ENCODE measurements at places on chromosomes 7 and 10. TPM values are rescaled to one million over a fixed set of nuclear protein-coding genes. Genes with fewer than 3 reads are reported as not detected.

GRCh38 chr7:32892521-32893206 is 1.1 kb upstream of the KBTBD2 start:
- no peaks in the 10 kb centered on the region for H3K36me3 ChIP-seq
- peak; percentile 67 for DNase-seq
- peaks cover 2% of the 10 kb centered on the region for H3K4me1 ChIP-seq
- H3K4me3 ChIP-seq = peak overlapping the region; percentile 86
- peak overlapping the region; percentile 92 for H3K27ac ChIP-seq
- H3K27me3 ChIP-seq = no peaks in the 10 kb centered on the region

UCN3 gene
- not detected for total RNA-seq

- H3K27ac ChIP-seq = no peak overlapping the region
- no peak for DNase-seq
- H3K4me3 ChIP-seq = peak overlapping the region; percentile 38
- peaks cover 50% of the 10 kb centered on the region for H3K27me3 ChIP-seq
- H3K36me3 ChIP-seq = no peaks in the 10 kb centered on the region
Measured at GRCh38 chr10:133334503-133335245, 2.0 kb downstream of the CALY start.

TMEM213 gene
- total RNA-seq = not detected

CACNB2 gene
- total RNA-seq = 0.36 TPM

DNA sequence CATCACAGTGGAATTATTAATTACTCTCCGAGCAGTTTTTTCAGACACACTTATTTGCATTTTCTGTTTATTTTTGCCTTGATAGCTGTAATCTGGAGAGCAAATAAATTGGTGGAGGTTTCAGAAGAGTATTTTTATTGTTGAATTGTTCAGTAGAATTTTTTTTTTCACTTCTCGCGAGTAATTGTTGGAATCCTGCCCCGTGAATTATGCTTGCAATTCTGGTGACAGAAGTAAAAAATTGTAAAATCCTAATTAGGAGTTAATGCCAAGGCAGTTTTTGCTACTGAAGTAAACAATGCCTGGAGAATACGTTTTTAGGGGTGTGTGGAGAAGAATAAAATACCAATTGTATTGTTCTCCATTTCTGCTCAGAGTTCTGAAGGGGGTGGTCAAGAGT is 88.2 kb downstream of the AOAH start:
- no peak overlapping the region for H3K4me3 ChIP-seq
- peaks cover 37% of the 10 kb centered on the region for H3K27me3 ChIP-seq
- no peak overlapping the region for H3K27ac ChIP-seq

- H3K36me3 ChIP-seq = no peaks in the 10 kb centered on the region
- no peak for DNase-seq
- peaks cover 8% of the 10 kb centered on the region for H3K4me1 ChIP-seq
- H3K4me3 ChIP-seq = no peak overlapping the region
Measured at GRCh38 chr10:118730756-118731456, 23.9 kb downstream of the CACUL1 start.

DNA sequence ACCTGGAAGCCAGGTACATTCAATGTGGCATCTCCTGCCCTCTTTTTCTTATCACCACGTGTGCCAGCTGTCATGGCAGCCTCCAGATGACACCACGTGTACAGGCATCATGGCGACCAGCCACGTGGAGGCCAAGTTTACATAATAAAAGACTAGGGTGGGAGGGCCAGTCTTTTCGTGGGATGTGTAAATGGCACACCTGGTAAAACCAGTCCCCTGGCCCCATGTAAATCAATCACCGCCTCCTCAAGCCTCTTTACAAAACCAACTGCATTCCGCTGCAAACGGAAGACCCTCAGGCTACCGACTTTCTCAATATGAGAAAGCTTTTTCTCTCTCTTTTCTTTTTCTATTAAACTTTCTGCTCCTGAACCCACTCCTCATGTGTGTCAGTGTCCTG is 65.1 kb upstream of the PHF14 start:
- no peaks in the 10 kb centered on the region for H3K27me3 ChIP-seq
- H3K4me1 ChIP-seq = no peaks in the 10 kb centered on the region
- no peak overlapping the region for H3K4me3 ChIP-seq
- H3K36me3 ChIP-seq = no peaks in the 10 kb centered on the region
- no peak overlapping the region for H3K27ac ChIP-seq
- DNase-seq = no peak

PALS2 gene
- total RNA-seq = 15.4 TPM

SPDYE5 gene
- total RNA-seq = not detected

DNA sequence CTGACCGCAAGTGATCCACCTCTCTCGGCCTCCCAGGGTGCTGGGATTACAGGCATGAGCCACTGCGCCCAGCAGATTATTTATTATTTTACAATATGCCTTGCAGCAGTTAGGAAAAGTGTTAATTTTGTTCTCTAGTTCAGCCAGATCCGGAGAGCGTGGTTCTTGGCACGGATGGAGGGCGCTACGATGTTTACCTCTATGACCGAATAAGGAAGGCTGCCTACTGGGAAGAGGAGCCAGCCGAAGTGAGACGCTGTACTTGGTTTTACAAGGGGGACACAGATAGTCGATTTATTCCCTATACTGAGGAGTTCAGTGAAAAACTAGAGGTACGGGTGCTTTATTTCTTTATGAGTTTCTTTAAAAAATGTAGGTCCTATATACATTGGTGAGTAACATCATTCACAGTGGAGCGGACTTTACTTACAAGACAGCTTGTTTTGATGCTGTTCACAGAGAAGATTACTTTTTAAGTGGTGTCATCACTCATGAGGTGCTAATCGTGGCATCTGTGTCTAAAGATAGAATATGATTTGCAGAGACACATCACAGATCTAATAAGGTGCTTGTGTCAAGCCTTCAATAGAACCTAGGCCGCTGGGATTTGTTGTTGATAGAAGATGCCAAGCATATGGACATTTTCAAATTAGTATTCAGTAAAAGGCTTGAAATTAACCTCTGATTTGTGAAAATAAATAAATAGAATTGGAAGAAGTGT is 11.6 kb downstream of the SEC23IP start:
- H3K36me3 ChIP-seq = peaks cover 41% of the 10 kb centered on the region
- no peak overlapping the region for H3K4me3 ChIP-seq
- H3K27ac ChIP-seq = no peak overlapping the region
- H3K4me1 ChIP-seq = no peaks in the 10 kb centered on the region
- DNase-seq = no peak

DNA sequence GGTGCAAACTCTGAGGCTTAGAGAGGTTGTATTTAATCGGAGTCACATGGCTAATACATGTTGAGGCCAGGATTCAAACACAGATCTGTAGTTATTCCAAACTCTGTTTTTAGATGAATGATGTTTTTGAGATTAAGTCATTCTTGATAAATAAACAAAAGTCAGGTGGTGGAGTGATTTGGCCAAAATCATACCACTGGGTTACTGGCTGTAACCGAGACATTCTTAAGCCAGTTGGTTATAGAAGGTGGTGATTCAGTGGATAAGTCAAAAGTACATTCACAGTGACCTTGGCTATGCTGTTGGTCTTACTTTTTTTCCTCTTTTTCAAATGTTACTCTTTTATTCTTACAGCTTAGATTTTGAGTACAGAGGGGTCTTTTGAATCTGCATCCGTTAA is 361.4 kb downstream of the KIF20B start:
- peak; percentile 4 for DNase-seq
- H3K4me3 ChIP-seq = no peak overlapping the region
- H3K4me1 ChIP-seq = no peaks in the 10 kb centered on the region
- no peak overlapping the region for H3K27ac ChIP-seq
- H3K27me3 ChIP-seq = no peaks in the 10 kb centered on the region
- H3K36me3 ChIP-seq = no peaks in the 10 kb centered on the region

DNA sequence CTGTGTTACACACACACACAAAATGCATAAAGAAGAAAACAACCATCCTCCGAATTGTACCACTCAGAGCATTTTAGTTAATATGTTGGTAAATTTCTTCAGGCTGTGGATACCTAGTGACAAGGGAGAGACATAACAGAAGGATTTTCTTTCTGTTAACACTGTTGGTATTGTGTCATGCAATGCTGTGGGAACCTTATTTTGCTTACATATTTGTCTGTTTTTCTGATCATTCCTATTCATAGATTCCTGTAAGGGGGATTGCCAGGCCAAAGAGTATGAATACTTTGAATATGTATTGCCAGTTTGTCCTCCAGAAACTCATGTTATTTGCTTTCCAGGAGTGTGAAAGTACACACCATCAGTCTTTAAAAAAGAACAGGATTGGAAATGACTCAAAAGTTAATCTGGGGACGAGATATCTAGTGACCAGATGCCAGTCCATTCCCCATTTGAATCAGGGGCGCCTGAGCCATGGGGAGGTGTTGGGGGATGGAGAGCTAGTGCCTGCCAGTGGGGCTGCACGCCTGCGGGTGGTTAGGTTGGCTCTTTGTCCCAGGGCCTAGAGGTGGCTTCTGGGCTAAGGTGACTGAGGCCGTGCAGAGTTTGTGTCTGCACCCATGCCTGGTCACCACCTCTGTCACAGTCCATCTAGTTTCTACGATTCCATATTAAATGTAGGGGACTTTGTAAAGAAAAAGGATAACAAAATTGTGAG is 142.0 kb downstream of the PTPN20 start:
- H3K27me3 ChIP-seq = no peaks in the 10 kb centered on the region
- DNase-seq = no peak
- no peaks in the 10 kb centered on the region for H3K36me3 ChIP-seq
- no peak overlapping the region for H3K27ac ChIP-seq
- no peak overlapping the region for H3K4me3 ChIP-seq
- peaks cover 9% of the 10 kb centered on the region for H3K4me1 ChIP-seq

TMEM26 gene
- 0.56 TPM for total RNA-seq

DNA sequence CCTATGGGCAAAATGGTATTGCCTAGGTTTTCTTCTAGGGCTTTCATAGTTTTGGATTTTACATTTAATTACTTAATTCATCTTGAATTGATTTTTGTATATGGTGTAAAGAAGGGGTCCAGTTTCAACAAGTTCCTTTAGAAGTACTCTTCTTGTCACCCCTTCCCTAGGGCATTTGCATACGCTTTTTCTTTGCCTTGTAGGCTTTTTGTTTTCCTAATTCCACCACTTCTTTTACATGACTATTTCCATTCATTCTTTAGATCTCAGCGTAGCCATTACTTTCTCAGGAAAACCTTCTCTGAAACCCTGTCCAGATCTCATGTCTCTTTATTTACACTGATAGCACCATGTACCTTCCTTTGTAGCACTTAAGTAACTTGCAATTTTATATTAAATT is 648.6 kb downstream of the XPNPEP1 start:
- H3K36me3 ChIP-seq = no peaks in the 10 kb centered on the region
- H3K4me1 ChIP-seq = peaks cover 5% of the 10 kb centered on the region
- no peaks in the 10 kb centered on the region for H3K27me3 ChIP-seq
- no peak overlapping the region for H3K4me3 ChIP-seq
- DNase-seq = no peak
- no peak overlapping the region for H3K27ac ChIP-seq

DNA sequence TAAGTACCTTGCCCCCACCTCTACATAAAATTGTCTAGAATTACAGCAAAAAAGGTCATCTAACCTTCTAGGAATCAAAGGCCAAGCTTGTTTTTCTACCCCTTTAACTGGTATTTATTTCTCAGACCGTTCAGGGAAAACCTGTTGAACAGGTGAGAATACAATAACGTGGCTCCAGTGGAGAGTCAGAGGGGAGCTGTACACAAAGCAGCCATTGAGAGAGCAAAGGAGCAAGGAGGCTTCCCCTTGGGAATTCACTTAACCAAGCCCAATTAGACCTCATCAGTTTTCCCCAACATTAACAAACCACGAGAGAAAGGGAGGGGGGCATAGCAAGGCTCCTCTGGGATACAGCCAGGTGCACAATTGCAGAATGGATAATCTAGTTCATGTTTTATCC is 101.9 kb downstream of the ELMO1 start:
- no peaks in the 10 kb centered on the region for H3K36me3 ChIP-seq
- H3K27ac ChIP-seq = no peak overlapping the region
- H3K4me1 ChIP-seq = no peaks in the 10 kb centered on the region
- no peak for DNase-seq
- H3K27me3 ChIP-seq = no peaks in the 10 kb centered on the region

VGF gene
- 0.18 TPM for total RNA-seq

GPER1 gene
- 2.0 TPM for total RNA-seq

DNA sequence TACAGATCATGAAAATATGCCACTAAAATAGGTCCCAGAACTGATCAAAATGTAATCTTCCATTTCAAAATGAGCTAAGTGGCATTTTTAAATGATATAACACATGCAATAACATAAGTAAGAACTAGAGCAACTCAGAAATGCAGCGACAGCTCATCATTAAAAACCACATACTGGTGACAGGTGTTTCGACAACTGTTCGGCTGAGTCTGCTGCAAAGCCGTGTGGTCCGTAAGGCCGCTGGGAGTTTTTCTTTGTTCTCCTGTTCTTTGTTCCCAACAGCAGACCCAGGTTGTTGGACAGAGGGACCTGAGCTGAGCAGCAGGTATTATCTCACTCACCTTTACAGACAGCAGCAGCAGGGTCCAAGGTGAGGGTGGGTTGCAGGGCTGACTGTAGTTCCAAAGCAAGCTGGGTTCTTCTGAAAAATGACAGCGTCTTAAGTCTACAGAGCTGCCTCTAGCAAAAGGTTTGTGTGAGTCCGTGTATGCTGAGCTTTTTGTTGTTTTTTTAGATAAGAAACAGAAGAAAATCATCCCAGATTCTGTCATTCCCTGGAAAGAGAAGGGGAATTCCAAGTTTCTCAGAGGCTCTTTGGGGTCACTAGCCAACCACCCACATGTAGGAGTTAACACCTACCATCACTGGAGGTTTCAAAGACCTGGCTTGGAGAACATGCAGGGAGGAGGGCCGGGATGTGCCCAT is 45.4 kb upstream of the MACROH2A2 start:
- peaks cover 19% of the 10 kb centered on the region for H3K27me3 ChIP-seq
- H3K36me3 ChIP-seq = no peaks in the 10 kb centered on the region
- no peak overlapping the region for H3K27ac ChIP-seq
- no peak overlapping the region for H3K4me3 ChIP-seq
- DNase-seq = peak; percentile 49

DNA sequence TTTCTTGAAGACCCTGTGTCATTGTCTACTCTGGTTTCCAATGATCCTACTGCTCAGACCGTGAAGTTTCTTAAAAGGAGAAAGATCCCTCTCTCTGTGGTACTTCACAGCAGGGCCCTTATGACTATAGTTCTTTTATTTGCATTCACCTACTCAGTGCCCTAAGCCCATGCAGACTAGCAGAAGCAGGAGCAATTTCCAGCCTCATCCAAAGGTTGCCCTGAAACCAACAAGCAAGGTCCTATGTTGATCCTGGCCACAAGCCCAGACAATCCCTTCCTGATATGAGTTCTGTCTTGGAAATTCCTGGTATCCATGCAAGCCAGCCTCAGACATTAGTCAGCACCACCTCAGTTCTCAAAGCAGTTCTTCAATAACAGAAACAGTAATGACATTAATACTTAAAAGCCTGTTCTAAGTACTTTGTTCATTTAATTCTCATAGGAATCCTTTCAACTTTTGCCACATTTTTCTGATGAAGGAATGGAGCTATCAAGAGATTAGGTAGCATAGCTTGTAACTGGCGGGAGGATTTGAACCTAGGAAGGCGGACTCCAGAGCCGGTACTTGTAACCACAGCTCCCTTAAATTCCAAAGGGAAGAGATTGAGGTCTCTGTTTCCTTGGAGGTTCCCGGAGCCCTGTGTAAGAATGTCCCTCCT is 58.1 kb upstream of the ST8SIA6 start:
- no peaks in the 10 kb centered on the region for H3K27me3 ChIP-seq
- peak; percentile 98 for DNase-seq
- no peaks in the 10 kb centered on the region for H3K36me3 ChIP-seq
- peak overlapping the region; percentile 90 for H3K27ac ChIP-seq
